ENCODE measurements at places on chromosomes 5 and 9.

DNA sequence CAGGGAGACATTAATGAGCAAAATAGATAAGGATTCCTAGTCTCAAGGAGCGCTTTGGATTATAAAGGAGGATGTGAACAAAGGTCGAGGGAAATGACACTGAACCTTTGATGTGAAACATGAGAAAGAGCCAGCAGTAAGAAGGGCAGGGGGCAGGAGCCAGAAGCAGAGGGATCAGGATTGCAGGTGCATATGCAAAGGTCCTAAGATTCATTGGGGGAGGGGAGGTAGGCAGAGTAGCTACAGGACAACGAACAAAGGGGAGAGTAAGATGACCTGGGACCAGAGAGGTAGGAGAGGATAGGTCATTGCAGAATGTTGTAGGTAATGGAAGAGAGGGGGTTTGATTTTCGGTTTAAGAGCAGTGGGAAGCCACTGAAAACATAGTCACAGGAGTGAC lies 129.2 kb upstream of the TRPM3 start:
- no peak for DNase-seq

GRCh38 chr5:160802592-160802991 lies 49.4 kb downstream of the ATP10B start:
- no peak for DNase-seq

- no peak for DNase-seq
Observed at GRCh38 chr5:100693481-100693880, 158.3 kb downstream of the FAM174A start.

- no peak for DNase-seq
Observed at GRCh38 chr9:87007711-87008366, 60.5 kb upstream of the GAS1 start.

GRCh38 chr5:167713896-167714295 lies 577.5 kb upstream of the WWC1 start:
- no peak for DNase-seq

- no peak for DNase-seq
Observed at GRCh38 chr5:171693412-171693811, 92.2 kb upstream of the SMIM23 start.

- no peak for DNase-seq
Observed at GRCh38 chr5:53469946-53470687, 10.3 kb upstream of the FST start.

GRCh38 chr5:137735555-137736284 lies at the start of gene KLHL3:
Gene KLHL3 (minus strand): TSS chr5:137736089. CDS start chr5:137735646, 443 bp downstream.
- DNase-seq: peak; percentile 55

DNA sequence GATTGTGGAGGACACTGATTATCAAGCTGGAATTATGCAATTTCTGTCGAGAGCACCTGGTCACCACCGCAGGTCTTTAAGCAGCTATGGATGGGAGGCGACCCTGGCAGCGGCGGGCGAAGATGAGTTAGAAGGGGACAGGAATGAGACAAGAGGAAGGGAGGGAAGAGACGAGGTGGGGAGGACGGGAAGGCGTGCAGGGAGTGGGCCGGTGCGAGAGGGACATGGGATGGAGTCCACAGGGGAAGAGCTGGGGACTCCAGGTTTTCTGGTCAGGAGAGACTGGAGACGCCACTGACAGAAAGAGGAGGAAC lies 192.3 kb downstream of the MELK start:
- no peak for DNase-seq

DNA sequence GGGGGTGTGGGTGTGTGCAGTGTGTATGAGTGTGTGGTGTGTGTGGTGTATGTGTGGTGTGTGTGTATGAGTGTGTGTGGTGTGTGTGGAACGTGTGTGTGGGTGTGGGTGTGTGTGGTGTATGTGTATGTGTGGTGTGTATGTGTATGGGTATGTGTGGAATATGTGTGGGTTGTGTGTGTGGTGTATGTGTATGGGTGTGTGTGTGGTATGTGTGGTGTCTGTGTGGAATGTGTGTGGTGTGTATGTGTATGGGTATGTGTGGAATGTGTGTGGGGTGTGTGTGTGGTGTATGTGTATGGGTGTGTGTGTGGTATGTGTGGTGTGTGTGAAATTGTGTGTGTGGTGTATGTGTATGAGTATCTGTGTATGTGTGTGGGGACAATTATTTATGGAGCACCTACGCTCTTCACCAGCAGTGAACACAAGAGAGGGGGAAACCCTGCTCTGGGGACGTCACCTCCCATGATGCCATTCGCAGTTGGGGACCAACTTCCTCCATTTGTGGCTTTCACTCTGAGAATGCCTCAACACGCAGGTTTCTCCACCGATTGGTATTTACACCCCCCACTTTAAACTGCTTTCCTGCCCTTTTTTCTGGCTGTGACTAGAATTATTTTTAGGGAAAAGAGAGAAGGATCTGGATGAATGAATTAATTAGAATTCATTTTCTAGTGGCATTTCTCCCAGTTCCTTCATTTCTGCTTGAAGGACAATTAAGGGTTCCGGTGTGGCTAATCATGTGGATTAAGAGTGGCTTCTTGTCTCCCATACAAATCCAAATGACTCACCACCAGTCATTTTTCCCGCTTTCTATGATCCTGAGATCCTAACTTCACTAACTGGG lies 238.1 kb downstream of the ROR2 start:
- DNase-seq: peak; percentile 35

All from dorsolateral prefrontal cortex (tissue), 122 donors.